ENCODE measurements at places on chromosomes 16 and 17. TPM values are rescaled to one million over a fixed set of nuclear protein-coding genes. Genes with fewer than 3 reads are reported as not detected.
A peak's percentile ranks its signal among the peaks of the same experiment; 100 is the strongest.

DNA sequence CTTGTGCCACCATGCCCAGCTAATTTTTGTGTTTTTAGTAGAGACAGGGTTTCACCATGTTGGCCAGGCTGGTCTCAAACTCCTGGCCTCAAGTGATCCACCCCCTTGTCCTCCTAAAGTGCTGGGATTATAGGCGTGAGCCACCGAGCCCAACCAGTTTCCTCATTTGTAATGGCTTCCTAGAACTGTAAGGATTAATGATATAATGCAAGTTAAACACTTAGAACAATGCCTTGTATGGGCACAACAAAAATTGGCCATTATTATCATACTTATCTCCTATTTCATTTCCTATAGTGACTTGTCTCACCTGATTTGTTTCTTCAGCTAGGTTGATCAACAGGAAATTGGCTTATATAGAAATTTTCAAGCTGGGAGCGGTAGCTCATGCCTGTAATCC lies 14.1 kb downstream of the TUBD1 start:
- no peak for DNase-seq

DNA sequence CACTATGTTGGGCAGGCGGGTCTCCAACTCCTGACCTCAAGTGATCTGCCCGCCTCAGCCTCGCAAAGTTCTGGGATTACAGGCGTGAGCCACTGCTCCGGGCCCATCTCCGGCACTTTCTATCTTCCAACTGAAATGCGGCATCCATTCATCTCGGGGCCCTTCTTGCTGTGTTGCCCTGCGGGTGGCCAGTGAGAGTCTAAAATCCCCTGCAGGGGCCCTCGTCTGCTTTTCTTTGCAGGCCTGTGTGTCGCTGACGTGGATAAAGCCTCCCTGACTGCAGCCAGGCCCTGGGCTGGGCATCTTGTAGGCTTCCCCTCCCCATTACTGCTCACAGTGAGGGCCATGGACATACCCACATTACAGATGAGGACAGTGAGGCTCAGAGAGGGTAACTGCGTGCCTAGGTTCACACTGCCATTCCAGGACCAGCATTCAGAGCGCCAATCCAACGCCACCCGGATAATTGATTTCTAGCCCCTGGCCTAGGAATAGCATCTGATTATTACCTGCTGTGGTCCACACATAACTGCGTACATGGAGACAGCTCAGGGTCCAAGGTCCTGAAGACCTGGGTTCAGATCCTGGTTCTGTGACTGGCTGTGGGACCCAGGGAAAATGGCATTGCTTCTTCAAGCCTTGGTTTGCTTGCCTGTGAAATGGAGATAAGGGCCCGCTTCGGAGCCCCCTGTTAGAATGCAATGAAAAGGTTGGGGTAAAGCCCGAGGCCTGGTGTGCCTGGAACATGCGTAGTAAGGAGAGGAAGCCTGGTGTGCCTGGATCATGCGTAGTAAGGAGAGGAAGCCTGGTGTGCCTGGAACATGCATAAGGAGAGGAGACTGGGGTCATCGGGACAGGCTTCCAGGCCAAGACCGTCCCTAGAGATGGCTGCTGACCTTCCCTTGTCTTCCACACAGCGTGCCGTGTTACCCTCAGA lies 25.0 kb downstream of the CRISPLD2 start:
- DNase-seq: no peak

DNA sequence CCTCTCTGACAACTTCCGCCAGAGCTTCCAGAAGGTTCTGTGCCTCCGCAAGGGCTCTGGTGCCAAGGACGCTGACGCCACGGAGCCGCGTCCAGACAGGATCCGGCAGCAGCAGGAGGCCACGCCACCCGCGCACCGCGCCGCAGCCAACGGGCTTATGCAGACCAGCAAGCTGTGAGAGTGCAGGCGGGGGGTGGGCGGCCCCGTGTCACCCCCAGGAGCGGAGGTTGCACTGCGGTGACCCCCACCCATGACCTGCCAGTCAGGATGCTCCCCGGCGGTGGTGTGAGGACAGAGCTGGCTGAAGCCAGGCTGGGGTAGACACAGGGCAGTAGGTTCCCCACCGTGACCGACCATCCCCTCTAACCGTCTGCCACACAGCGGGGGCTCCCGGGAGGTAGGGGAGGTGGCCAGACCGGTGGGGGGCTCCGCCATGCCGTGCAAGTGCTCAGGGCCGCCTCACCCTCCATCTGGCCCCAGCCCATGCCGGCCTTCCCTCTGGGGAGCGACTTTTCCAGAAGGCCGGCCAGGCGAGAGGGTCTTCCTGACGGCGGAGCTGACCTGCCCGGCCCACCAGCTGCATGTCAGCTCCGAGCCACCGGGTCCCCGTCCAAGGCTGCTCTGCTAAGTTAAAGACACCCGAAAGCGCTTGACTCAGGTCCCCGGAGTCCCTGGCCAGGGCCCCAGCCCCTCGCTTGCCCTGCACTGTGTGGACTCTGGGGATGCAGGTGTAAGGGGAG lies 7.4 kb downstream of the SSTR5 start:
- DNase-seq: no peak

DNA sequence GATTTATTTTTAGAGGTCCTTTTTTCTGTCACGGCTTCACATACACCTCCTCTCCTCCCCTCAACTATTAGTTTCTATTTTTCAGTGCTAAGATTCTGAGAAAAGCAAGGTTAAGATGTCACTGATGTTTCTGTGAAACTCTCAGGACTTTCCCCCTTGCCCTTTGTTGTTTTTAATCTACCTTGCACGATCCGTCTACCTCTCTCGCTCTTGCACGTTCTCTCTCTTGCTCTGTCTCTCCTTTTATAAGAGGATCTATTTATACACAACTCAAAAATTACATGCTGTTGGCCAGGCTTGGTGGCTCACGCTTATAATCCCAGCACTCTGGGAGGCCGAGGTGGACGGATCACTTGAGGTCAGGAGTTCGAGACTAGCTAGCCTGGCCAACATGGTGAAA lies 43.6 kb downstream of the RPA1 start:
- DNase-seq: no peak

- peak; percentile 32 for DNase-seq
Observed at GRCh38 chr17:8015957-8016631, 13.7 kb downstream of the GUCY2D start.

DNA sequence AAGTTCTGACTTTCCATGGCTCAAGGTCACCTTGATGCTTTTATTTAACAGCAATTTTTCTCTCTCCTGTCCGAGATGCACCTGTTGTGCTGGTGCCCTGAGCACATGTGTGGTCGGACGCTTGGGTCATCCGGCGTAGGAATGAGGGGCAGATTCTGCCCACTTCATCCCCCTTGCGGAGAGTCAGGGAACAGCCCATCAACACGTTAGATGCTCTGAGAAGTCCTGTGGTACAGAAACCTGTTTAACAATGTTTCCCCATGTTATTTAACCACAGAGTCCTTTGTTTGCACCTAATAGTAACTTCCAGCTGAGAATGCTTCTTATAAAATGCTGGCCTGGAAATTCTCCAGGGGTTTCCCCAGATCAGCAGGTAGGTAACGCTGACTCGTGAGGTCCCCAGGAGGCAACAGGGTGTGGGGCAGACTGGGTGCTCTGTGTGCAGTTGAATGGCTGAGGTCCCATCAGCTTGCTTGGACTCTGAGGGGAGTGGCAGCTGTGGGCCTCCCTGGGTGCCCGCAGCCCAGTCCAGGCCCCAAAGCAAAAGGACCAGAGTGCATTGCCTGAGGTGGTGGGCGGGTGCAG lies 17.8 kb downstream of the DOC2B start:
- DNase-seq: no peak

- no peak for DNase-seq
Observed at GRCh38 chr17:43608313-43608712, 53.4 kb downstream of the MEOX1 start.

DNA sequence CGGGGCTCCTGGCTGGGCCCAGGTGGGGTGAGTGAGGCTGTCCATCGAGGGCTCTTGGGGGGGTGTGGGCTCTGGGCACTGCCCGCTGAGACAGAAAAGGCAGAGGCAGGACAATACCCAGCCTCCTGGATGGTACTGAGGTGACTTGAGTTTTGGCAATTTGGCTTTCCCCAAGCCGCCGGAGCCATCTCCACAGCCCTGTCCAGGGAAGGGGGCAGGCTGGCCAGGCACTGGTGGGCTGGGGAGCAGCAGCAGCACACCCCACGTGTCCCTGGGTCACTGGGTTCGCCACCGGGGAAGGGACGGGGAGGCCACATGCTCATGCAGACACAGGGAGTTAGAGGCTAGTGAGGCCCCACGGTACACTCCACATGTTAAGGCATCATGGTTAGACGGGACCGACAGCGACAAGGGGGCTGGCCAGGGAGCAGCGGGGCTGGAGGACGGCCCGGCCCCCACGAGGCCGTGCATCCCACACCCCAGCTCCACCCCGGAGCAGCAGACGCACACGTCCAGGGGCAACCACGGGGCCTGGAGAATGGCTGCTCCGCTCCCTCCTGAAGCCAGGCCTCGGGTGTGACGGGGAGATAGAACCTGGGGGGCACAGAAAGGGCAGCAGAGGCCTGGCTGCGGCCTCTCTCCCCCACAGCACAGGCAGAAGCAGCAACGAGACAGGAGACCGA lies 3.0 kb downstream of the ARHGDIA start:
- no peak for DNase-seq

- no peak for DNase-seq
Observed at GRCh38 chr16:13634959-13635358, 285.0 kb upstream of the ERCC4 start.

GRCh38 chr16:74449470-74449869 lies 28.2 kb upstream of the CLEC18B start:
- no peak for DNase-seq

DNA sequence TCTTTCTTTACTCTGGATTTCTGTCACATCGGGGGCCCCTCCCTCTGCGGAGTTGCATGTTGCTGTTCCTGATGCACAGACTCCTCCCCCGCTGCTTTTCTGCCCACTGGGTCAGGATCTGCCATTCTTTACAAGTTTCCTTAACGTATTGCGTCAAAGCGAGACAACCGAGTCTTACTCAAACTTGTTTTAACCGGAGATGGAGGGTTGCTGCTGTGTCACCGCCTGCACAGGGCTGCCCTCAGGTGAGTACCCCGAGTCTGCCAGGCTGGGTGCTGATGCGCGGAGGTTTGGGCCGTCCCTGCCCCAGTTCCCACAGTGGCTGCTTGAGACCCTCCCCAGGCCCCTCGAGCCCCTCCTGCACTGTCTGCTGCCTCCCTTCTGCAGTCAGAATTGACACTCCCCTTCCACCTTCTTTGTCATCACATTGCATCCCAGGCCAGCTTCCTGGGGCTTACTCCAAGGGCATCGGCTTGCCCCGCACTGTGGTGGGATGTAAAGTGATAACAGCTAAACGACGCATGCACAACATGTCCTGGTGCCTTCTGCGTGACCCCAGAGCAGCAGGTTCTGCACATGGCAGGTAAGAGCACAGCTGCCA lies 19.3 kb downstream of the CARHSP1 start:
- DNase-seq: no peak

DNA sequence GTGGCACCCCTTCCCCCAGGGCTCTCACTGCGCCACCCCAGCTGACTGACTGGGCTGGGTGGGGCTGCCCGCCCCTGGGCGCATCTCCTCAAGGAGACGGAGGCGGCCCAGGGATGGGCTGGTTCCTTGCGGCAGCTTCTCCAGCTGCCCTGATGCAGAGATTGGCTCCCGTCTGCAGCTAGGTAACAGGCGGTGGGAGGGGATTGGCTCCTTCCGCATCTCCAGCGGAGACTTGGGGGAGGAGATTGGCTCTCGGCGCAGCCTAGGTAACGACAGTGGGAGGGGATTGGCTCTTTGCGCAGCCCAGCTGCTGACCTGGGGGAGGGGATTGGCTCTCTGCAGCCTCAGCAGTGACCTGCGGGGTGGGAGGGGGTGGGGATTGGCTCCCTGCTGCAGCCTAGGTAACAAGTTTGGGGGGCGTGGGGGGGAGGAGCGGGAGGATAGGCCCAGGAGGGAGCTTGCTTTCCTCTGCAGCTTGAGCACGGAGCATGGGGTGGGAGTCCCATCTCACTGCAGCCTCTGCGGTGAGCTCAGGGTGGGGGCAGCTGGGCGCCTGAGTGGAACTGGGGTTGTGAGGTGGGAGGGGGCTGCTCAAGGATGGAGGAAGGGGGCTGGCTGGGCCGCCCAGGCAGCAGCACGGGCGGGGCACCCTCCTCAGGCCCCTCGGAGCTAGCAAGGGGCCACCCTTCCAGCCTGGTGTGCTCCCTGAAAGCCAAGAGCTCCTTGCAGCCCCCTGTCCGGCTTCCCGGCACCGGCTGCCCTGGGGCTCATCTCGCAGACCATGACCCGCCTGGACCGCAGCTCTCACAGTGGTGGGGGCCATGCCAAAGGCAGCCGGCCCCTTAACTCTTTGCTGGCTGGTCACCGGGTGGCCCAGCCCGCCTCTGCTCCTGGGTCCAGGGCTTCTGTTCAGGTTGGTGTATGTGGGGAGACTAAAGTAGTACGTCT lies 6.4 kb downstream of the NFE2L1 start:
- peak; percentile 90 for DNase-seq

GRCh38 chr16:66563574-66564334 lies 2.5 kb upstream of the CMTM1 start:
- DNase-seq: no peak

DNA sequence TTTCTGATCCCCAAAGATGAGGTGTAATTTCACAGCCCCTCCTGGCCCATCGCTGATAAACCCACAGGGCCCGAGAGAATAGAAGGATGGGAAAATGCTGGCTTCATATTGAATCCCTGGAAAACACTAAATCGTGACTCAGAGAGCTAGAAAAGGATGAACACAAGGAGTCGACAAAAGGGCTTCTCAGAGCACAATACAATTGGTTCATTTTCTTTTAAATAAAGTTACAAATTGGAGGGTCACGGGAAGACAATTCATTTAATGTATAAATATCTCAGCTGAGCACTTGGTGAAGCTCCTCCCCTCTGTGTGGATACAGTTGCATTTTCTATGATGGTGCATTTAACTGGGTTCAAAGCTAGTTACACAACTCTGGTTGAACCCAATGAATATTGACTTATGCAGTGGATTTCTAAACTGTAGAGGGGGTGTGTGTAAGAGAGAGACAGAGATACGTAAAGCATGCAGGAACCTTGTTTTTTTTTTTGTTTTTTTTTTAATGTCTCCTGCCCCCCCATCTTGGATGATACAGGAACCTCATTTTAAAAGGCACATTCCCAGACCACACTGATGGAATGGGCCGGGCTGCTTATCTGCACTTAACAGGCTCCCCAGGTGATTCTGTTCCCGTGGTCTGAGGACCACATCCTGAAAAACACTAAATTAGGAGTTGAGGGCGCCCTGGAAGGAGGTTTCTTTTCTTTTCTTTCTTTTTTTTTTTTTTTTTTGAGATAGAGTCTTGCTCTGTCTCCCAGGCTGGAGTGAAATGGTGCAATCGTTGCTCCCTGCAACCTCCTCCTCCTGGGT lies 14.1 kb downstream of the TTYH2 start:
- DNase-seq: no peak

- DNase-seq: peak; percentile 80
Observed at GRCh38 chr17:81480140-81481072, 32.2 kb downstream of the ACTG1 start.

GRCh38 chr16:371515-372301 lies 1.4 kb upstream of the MRPL28 start:
- DNase-seq: no peak

- no peak for DNase-seq
Observed at GRCh38 chr17:45387739-45388138, 44.9 kb downstream of the ARHGAP27 start.

The UMOD gene
- not detected for total RNA-seq

The KSR1 gene
- total RNA-seq: 29.0 TPM

The MYADML2 gene
- total RNA-seq: 22.8 TPM

The KRTAP4-11 gene
- total RNA-seq: not detected

The GSDMA gene
- not detected for total RNA-seq

The ZSCAN10 gene
- 0.78 TPM for total RNA-seq

The SDR42E1 gene
- 0.04 TPM for total RNA-seq

The SLFN11 gene
- not detected for total RNA-seq

Measured in cardiac muscle cell (in vitro differentiated cells and primary cell).